Stimulated activated naive CD8-positive, alpha-beta T cell treated with anti-CD3 and anti-CD28 coated beads, Interleukin-15, Interleukin-2, amounts not matched to agents 100 U/mL and 50 U/mL, for 24 hours (primary cell): ENCODE measurements at places on chromosomes 1 and 21.

- no peak for DNase-seq
These were observed 118.7 kb upstream of the KIF26B start for GRCh38 chr1:245036102-245036501.

- no peak for DNase-seq
These were observed 262.8 kb upstream of the PBX1 start for GRCh38 chr1:164296172-164296571.

DNA sequence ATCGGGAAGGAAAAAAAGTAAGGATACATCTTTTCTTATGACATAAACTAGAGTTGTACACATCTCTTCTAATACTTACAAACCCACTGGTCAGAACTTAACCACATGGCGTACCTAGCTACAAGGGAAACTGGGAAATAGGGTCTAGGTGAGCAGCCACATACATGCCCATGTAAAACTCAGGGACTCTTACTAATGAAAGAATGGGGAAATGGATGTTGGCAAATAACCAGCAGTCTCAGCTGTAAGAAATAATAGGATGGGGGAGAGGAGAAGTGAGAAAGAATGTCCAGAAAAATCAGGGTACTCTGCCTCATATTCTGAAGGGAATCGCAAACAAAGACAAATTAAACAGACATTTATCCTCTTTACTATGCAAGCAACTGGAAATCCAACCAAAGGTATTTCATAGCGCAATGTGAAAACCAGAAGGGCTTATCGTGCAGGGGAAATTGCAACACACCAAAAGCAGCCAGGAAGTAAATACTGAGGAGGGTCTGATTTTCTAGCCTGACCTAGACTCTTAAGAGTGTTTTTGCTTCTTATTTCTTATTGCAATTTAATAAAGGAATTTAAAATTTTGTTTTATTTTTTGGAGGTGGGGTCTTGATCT, 17.5 kb downstream of the GTF2B start:
- DNase-seq: no peak

DNA sequence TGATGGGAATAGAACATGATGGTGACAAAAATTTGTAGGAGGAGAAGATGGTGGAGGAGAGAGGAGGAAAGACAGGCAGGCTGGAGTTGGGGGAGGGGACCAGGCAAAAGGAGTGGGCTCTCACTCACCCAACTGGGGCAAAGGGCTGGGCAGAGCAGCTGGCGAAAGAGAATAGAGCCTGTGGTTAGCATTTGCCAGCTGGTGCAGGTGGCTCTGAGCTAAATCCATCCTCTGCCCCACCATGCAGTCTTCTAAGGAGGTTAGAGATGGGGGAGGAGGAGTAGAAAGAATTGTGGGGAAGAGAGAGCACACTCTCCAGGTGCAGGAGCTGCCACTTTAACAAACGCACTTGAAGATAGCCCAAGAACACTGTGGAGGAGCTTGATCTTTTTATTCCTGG, 27.6 kb upstream of the SLAMF1 start:
- no peak for DNase-seq

DNA sequence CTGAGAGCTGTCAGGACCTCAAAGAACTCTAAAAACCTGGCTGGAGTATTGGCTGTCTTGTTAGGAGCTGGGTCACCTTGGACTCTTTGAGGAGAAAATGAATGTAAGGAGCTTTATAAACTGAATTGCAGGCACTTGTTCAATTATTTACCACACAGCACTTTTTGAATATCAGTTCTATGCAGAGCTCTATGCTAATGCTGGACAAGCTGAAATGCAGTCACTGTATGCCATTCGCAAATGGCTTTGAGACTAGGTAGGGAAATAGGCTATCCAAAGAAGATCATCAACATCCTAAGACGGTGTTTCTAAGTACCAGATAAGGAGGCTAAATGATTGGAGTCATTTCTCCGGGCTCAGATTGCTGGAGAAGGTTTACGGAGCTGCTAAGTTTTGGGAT, 333.5 kb downstream of the SIPA1L2 start:
- DNase-seq: no peak

- no peak for DNase-seq
These were observed 88.1 kb downstream of the GPATCH2 start for GRCh38 chr1:217542837-217543236.

- DNase-seq: no peak
These were observed 19.0 kb downstream of the YTHDF2 start for GRCh38 chr1:28755701-28756100.

GRCh38 chr1:27666791-27667254, 5.2 kb downstream of the IFI6 start:
- DNase-seq: no peak

DNA sequence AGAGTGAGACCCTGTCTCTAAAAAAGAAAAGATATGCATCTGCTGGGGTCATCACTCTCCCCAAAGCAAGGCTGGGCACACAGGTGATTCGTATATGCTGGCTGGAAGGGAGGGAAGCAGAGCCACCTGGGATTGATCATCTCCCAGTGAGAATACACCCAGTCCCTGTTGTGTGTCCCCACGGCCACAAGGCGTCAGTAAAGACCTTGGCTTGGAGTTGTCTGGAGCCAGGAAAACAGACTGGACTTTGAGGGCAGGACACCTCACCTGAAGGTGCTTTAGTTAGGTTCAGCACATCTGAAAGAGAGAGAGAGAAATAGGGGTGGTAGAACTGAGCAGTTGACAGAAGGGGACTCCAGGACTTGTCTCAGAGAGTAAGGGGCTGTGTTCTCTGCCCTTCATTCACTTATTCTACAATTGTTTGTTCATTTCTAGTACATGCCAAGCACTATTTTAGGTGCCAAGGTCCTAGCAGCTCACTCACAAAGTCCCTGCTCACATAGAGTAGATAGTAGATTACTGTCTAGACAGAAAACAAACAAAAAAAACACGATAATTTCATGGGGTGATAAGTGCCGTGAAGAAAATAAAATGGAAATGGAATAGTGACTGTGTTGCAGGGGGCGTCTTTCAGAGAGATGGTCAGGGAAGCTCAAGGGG, 13.5 kb downstream of the CITED4 start:
- peak; percentile 20 for DNase-seq

GRCh38 chr1:23745515-23745914, 2.2 kb downstream of the ELOA start:
- no peak for DNase-seq

DNA sequence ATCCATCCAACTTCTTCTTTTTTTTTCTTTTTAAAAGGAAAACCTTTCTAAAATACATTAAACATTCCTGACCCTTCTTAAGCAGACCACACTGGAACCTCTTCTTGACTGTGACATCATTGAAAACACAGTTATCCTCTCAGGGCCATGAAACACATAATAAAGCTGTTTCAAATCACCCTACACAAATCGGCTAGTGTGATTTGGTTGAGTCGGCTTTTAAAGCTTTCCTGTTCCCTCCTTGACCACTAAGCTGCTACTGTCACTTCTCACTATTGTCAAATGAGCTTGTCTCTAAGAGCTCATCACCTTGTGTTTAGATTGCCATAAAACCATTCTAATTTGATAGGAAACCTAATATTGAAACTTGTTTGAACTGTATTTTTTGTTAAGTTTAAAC, 5.9 kb downstream of the USP24 start:
- no peak for DNase-seq

- no peak for DNase-seq
These were observed 55.5 kb upstream of the PSEN2 start for GRCh38 chr1:226814751-226815537.

- DNase-seq: no peak
These were observed 244.8 kb downstream of the RPS6KC1 start for GRCh38 chr1:213295860-213296259.

DNA sequence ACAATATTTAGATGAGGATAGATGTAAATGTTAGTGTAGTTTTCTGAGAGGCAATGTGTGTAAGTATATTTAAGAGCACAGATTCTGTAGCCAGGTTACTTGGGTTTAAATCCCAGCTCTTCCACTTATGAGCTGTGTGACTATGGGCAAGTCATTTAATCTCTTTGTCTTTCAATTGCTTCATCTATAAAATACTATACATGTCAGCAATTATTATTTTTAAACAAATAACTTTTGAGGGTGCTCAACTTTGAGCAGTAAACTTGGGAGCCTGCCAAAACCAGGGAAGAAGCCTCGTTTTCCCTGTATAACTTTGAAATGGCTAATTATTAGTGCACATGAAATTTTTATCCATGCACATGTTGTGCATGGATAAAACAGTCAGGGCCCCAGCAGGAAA, 222.8 kb downstream of the FOXD2 start:
- no peak for DNase-seq

DNA sequence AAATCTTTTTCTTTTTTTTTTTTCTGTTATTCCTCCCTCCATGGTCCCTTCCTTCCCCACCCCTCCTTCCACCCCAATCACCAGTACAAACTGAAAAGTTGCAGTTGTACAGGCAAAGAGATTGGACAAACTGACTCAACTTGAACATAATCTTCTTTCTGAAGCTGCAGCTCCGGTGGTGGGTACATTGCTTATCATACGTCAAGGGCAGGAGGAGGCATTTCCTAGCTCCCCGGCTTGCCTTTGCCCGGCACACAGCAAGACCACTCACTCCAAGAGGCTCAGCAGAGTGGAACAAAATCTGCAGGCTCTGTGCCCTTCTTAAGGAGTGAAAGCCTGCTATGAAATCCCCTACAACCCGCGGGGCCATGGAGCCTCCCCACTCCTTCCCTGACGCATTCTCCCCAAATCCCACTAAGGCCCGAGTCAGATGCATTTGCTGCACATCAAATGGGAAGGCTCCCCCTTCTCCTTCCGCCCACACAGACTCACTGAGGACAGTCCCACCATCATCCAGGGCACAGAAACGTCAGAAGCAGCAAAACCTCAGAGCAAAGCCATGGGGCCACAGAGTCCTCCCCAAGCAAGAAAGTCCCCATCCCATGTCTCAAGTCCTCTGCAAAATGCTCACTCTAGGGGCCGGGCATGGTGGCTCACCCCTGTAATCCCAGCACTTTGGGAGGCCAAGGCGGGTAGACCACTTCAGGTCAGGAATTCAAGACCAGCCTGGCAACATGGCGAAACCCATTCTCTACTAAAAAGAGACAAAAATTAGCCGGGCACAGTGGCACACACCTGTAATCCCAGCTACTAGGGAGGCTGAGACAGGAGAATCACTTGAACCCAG, 45.9 kb downstream of the SYF2 start:
- no peak for DNase-seq

DNA sequence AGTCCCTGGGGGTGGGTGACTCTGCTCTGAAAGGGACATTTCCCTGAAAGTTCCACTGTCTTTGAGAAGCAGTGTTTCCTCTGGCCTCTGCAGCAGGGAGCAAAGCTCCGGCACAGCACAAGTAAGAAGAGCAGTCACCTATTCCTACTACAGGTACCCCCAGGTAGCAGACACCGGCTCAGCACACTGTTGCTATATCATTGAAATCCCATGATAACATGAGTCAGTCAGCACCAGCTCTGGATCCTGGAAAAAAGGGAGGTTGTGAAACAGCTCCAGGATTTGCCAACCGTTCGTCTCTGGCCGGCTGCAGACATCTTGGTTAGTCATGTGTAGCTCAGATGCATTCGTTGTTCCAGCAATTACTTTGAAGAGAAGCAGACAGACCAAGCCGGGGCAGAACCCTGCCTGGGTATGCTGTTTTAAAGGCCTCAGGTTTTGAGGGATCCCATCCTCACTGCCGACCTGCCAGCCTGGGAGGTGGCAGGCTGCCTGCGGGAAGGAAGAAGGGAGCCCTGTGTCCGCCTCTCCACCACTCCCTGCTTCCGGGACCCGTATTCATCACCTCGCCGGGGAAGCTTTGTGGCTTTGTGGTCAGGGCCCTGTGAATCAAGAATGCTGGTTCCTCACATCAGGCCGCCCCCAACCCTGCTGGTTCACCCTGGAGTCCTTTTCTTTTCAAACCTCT, 139.2 kb downstream of the CLIC6 start:
- peak; percentile 80 for DNase-seq

DNA sequence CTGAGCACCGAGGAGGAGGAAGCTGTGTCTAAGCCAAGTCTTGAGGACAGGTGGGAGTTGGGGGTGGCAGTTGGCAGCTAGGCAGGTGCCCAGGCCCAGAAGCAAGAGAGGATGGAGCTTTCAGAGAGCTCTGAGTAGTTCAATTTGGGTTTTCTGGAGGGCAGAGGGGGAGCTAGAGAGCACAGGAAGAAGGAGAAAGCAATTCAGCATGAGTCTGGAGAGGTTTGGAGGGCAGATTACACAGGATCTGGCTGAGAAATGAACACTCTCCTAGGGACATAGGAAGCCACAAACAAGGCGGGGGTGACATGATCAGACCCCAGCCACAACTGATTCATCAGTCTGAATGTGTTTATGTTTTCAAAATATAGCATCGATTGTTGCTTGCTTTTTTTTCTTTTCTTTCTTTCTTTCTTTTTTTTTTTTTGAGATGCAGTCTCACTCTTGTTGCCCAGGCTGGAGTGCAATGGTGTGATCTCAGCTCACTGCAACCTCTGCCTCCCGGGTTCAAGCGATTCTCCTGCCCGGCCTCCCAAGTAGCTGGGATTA, 23.8 kb downstream of the PTPRF start:
- peak; percentile 20 for DNase-seq

GRCh38 chr1:93013145-93014065, 52.1 kb upstream of the DIPK1A start:
- DNase-seq: no peak

GRCh38 chr1:117834416-117834815, 95.0 kb downstream of the GDAP2 start:
- no peak for DNase-seq

- DNase-seq: no peak
These were observed 90.0 kb downstream of the NOS1AP start for GRCh38 chr1:162159515-162159914.

GRCh38 chr1:91608876-91609275, 108.2 kb downstream of the CDC7 start:
- no peak for DNase-seq

DNA sequence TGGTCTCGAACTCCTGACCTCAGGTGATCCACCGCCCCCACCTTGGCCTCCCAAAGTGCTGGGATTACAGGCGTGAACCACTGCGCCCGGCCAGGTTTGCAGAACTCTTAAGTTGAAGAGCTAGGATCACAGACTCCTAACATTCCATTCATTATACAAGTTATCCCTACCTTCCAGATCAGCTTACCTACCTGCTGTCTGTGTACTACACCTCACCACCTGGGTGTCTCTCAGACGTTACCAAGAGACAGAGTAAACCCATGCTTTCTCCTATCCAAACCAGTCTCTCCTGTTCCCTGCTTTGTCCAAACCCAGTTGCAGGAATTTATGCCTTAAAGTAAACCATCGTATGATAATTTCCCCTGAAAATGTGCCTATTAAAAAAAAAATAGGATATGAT, 123.0 kb upstream of the L1TD1 start:
- DNase-seq: no peak

DNA sequence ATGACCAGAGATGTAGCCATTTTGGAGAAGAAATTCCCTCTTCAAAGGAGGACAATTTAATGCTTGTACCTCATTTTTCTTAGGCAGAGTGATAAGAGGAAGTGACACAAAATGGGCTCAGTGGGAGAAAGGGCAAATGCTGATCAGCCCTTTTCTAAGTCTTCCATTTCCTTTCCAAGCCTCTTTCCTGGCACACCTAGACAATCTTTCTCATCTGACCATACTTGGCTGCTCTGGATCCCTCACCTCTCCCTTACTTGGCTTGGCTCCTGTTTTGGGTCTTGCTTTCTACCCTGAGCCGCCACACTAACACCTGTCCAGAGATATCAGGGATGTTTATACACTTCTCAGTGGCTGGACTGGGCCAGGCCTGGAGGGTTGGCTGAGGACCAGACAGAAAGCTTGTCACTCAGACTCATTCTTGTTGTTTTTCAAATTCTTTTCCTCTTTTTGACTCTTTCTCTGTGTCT, 13.1 kb downstream of the TXNIP start:
- DNase-seq: no peak

GRCh38 chr1:42953182-42954180, 5.2 kb downstream of the SLC2A1 start:
- DNase-seq: peak; percentile 2
